ENCODE measurements at places on chromosomes 11 and 22. TPM values are rescaled to one million over a fixed set of nuclear protein-coding genes. Genes with fewer than 3 reads are reported as not detected.

GRCh38 chr11:56637500-56637899, 4.7 kb downstream of the OR5AP2 start:
- DNase-seq = no peak

PRG3 gene
- total RNA-seq = not detected

- no peak for DNase-seq
These were observed 18.7 kb downstream of the EHF start for GRCh38 chr11:34639545-34639944.

DNA sequence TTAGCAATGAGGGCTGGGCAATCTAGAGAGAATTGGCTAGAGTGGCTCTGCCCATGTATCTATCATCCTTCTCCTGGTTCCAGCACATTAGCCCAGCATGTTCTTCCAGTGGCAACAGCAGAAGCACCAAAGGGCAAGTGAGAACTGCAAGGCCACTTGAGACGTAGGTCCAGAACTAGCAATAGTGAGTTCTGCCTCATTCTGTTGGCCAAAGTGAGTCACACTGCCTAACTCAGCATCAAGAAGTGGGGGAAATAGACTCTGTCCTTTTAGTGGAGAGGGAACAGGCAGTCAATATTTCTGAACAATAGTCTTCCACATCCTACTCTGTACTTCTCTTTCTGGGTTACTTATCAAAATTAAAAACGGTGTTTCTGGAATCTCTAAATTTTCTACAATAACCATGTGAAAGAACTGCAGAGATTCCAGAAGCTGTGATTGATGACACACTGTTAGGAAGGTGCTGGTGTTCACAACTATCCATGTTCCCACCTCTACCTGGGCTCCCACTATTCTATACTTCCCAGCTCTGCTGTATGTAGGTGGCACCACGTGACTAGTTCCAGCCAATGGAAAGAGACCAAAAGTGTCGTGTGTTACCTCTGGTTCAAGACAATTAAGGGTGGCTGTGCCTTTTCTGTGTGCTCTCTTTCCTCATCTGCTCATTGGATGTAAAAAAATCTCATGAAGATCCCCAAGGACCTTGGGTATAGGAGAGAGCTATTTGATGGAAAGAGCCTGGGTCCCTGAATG, 23.4 kb upstream of the GRK3 start:
- DNase-seq = no peak

DNA sequence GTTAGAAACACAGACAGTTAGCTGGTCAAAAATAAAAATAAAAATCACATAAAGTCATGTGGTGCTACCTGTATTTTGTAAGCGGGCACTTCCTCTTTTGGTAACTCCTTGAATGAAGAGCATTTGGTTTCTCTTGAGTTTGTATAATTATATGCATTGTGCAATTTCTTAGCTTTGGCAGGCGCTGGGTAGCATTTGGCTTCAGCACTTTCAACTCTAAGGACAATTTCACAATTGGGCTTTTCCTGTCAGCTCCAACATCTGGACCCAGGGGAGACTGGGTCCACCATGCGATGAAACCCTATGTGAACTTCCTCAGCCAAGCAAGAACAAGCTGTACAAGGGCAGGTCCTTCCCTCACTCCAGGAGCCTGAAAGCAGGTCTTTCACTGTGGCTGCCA, 169.1 kb downstream of the RRAS2 start:
- DNase-seq = no peak

SLC22A9 gene
- not detected for total RNA-seq

DNA sequence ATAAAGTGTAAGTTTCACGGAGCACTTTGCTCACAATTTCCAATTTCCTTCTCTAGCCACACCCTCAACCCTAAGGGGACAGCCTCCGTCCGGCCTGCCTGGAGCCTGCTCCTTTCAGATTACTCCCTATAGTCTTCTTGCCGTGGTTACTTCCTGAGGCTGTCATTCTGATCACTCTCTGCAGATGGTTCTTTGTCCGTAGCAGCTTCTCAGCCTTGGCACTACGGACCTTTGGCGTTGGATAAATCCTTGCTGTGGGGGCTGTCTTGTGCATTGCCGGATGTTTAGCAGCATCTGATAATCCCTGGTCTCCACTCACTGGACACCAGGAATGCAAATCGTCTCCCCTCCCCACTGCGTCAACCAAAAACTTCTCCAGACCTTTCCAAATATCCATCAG, 447.5 kb upstream of the KIRREL3 start:
- no peak for DNase-seq

DNA sequence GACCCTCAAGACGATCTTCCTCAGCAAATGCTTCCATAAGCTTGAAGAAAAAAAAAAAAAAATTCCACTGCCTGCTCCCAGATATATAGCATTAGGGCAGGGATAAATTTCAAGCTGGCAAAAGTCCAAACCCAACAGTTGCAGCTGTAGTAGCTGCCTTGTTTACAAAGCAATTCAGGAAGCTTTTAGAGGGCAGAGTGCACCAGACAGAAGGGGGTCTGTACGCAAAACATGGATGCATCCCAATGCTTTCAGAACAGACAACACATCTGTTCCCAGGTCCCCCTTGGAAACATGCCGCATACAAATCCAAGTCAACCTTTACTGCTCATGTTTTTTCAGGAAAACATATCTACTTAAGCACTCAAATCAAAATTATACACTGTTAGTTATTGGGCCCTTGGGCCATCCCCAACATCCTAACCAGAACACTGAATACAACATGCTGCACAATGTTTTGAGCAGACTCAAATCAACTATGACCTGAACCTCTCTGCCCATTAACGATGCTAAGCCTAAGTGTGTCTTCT, 94.5 kb downstream of the CADM1 start:
- peak; percentile 16 for DNase-seq

DNA sequence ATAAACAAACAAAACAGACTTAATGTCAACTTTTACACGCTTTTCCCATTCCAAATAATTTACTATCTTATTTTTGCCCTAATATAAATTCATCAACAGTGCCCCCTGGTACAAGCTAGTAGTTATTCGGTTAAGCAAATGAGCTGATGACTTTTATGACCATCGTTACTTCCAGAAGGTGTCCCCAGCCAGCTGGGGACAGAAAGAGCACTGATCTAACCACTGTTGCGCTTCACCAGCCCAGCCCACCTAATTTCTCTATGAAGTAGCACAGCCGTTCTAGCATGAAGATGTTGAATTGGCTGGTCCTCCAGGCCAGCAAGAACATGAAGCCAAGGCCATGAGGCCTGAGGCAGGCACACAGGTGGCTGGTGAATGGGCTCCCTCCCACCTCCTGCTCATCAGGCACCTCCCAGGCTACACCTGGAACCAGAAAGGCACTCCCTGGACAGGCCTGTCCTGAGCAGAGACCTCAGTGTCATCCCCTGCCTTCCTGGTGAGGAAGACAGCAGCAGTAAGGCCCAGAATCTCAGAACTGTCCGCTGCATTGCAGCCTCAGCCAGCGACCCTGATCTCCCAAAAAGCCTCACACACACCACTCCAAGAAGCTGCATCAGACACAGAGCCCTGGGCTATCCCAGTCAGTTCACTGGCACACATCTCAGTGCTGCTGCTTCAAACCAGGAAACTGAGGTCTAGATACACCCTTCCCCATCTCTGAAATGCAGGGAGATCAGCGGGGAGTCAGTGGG, 12.9 kb downstream of the GNB1L start:
- no peak for DNase-seq

DNA sequence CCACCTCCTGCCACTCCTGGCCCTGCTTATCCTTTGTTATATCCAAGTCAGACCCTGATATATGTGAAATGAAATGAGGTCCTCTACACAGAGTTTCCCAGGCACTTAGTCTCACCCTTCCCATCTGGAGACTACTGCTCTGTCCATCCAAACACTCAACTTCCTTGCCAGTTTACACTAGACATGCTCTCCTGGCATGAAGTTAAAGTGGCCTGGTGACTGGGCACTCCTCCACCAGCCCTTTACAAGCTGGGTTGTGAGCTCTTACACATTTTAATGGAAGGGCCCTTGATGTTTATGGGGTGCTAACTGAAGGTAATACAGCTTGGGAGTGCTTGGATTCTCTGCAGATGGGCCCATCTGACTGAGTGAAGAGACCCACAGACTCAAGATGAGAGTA, 216.1 kb upstream of the NARS2 start:
- DNase-seq = no peak

DNA sequence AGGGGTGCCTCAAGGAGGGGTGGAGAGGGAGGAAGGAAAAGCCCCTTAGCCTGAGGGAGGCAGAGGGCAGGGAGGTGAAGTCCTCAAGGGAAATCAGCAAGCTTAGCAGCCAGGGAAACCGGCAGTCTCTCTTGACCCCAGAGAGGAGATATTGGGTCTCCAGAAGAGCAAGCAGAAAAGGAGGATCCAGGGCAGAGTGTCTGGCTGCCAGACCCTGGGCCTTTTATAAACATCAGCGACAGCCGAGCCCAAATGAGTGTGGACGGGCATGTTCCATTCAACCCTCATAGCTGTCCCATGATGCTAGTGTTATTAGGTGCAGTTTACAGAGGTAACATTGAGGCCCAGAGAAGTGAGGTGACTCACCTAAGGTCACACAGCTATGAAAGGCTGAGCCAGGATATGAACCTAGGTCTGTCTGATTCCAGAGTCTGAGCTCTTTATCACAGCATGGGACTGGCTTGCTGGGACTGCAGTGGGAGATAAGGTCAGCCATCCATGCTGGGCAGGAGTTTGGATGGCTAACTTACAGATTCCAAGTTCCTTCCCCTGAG, 9.3 kb downstream of the PRDM11 start:
- no peak for DNase-seq

- no peak for DNase-seq
These were observed 110.2 kb downstream of the WT1 start for GRCh38 chr11:32325187-32325586.

- DNase-seq = no peak
These were observed 992 bp downstream of the LGALS12 start for GRCh38 chr11:63506876-63507275.

DNA sequence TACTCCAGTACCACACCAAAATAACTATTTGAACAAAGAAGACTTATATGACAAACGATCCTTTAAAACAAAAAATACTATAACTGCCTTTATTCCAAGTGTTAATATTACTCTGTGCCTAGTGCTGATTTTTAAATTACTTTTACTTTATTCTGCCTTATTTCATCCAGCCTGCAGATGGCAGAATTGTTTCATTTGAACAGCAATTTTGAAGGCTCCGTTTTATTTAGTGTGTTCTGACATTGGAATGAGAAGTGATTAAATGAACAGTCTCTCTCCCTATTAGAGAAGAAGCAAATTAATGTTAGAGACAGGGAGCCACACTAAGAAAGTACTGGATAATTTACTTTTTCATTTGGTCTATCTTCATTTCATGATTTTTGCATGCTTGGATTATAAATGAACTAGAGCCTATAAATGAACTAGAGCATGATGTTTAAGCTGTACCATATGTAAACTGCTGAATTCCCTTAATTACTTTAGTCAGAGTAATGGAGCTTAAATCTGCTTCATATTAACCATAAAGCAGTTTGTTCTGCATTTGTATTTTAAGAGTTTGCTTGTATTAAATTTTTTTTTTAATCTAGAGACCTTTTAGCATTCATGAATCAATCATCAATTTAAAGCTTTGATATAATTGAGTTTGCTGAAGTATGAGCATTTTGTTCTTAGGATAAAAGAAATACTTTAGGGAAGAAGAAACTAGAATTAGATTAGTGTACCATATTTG, 9.8 kb downstream of the PDHX start:
- peak; percentile 54 for DNase-seq

GRCh38 chr11:16326679-16327297, 29.6 kb downstream of the SOX6 start:
- no peak for DNase-seq

- no peak for DNase-seq
These were observed 48.6 kb downstream of the MORC2 start for GRCh38 chr22:30919973-30920372.

- DNase-seq = no peak
These were observed 531 bp downstream of the DAGLA start for GRCh38 chr11:61680622-61681221.

DNA sequence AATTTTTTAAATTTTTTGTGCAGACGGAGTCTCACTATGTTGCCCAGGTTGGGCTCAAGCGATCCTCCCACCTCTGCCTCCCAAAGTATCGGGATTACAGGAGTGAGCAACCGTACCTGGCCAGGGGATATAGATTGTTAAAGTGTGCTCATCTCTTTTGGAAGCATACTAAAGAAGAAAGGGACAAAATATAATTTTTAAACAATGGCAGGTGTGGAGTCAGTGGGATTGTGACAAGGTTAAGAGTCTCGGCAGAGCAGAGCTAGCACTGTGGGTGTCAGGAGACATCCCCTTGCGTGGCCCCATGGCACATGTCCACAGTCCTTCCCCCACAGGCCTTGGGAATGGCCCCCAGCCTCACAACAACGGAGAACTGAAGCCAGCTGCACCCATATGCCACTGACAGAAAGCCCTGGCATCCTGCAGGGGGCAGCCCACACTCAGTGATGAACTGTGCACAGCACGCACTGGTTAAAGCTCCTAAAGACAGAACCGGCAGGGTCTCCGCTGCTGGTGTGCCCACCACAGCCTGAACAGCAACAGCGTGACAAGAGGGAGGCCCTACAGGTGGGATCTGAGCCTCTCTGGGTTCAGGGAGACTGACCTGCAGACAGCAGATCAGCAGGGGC, 29.9 kb downstream of the SERPIND1 start:
- DNase-seq = peak; percentile 67

KRTAP5-7 gene
- total RNA-seq = not detected

GP1BB gene
- total RNA-seq = not detected

ARHGAP20 gene
- total RNA-seq = not detected

- DNase-seq = no peak
These were observed 120.9 kb upstream of the PLET1 start for GRCh38 chr11:112381578-112381977.

DNA sequence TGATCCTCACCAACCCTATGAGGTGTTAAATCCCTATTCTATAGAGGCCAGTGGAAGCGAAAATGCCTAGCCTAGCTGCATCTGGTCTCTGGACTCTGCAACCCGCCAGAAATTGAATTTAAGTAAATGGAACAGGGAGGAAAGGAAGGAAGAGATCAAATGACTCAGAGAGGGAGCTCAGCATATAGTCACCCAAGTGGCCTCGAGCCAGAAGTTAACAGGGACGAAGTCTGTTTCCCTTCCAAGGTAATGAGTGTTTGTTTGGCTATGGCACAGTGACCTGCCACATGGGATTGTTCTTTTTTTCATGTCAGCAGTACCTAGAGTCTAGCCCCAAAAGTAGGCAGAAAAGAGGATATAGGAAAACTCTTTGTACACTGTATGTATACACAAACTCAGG, 66.3 kb downstream of the PAK1 start:
- DNase-seq = no peak

DNA sequence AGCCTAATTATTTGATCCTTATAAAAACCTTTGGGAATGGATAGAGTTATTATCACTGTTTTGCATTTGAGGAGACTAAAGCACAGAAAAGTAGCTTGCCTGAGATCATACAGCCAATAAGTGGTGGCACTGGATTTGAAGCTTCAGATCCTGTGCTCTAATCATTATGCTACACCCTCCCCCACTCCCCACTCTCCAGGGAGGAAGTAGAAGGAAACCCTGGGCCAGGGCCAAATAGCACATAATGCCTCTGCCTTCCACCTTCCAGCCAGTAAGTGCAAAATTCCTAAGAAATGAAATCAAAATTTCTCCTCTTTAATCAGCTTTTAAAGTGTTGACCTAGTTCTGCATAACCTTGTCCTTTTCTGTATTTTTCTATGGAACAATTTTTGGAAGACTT, 61.6 kb downstream of the SIK2 start:
- no peak for DNase-seq

GRCh38 chr11:124942466-124943253, 6.8 kb upstream of the HEPACAM start:
- DNase-seq = peak; percentile 70

KIRREL3 gene
- 1.1 TPM for total RNA-seq

GRCh38 chr22:46673205-46673604, 53.0 kb downstream of the GRAMD4 start:
- DNase-seq = no peak

- no peak for DNase-seq
These were observed 632.9 kb upstream of the CADM1 start for GRCh38 chr11:116136987-116137674.

TEX54 gene
- not detected for total RNA-seq
